Stimulated activated CD8-positive, alpha-beta memory T cell treated with anti-CD3 and anti-CD28 coated beads, Interleukin-15, amount 100 ng/mL, for 1 hour (primary cell): ENCODE measurements at places on chromosomes 16 and 17.

DNA sequence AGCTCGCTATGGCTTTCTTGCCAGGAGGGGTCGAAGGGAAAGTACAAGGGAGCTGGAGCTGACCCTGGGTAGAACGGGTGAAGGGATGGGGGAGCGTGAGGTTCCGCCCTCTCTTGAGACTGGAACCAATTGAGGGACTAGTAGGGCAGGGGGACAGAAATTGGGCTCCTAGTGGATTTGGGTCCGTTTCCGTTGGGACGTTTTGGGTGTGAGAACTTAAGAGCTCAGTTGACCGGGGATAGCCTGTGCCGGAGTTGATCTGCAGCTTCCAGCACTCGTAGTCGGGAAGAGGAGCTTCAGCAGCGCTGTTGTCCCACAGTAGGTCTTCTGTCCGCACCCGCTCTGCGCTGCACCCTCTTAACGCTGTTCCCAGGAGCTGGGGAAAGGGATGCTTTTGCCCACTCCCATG is 481 bp downstream of the CNTROB start:
- DNase-seq = peak; percentile 12

GRCh38 chr16:87330646-87331045 is 13.5 kb upstream of the C16orf95 start:
- DNase-seq = no peak

DNA sequence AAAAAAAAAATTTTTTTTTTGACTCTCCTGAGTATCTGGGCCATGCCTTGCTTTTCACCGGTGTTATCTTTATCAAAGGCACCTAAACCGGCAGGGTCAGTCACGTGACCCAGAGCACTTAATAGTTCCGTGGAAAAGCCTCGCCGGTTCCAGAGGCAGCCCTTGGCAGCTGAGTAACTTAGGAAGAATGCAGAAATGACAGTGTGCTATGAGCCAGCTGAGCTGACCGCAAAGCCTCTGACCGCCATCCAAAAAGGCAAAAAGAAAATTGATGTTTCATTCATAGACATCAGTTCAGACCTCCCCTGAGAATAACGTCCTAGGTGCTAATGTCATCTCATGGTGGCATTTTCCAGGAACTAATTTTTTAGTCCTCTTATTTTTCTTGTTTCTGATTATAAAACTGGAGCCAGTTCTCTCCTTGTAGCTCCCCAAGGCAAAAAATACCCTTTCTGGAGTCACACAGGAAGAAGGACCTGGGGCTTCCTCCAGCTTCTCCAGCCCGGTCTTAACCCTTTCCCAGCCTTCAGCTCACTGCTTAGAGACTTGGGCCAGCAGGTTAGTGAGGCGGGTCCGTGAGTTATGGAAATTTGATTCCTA is 122.6 kb downstream of the SOCS1 start:
- DNase-seq = no peak

GRCh38 chr17:28703552-28704218 is 8.0 kb downstream of the PROCA1 start:
- no peak for DNase-seq

GRCh38 chr16:14510939-14511799 is 118.9 kb downstream of the PARN start:
- no peak for DNase-seq

DNA sequence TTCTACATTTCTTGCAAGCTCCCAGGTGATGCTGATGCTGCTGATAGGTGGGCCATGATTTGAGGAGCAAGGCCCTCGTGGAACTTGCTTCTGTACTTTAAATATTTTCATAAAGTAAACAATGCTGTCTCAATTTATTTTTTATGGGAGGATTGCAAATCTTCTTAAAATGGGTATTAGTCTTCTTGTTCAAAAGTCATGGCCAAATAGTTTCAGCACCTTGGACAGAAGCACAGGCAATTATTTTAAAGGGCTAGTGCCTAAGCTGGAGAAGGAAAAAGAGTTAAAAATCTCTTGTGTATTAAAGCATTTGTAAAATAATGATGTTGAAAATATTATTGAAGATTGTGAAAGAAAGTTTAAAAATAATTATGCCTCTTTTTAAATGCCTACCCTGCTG is 50.5 kb downstream of the GPR139 start:
- DNase-seq = no peak

- DNase-seq = no peak
Observed at GRCh38 chr16:27222249-27223225, 19.2 kb downstream of the KDM8 start.

DNA sequence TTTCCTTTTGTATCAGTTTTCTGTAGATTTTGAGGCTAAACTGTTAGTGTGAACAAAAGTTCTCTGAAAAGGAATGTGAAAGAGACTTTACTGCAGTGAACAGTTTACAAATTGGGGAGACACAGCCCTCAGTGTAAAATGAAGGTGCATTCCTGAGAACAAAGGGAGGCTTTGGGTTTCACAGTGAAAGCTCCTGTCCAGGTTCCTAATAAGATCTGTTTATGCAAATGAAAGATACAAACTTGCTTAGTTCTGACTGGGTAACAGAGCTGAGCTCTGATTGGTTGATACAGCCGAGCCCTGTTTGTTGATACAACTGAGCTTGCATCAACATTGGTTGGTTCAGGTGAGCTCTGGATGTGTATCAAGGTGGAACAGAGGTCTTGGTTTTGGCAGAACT is 8.3 kb upstream of the CDRT15 start:
- DNase-seq = no peak

DNA sequence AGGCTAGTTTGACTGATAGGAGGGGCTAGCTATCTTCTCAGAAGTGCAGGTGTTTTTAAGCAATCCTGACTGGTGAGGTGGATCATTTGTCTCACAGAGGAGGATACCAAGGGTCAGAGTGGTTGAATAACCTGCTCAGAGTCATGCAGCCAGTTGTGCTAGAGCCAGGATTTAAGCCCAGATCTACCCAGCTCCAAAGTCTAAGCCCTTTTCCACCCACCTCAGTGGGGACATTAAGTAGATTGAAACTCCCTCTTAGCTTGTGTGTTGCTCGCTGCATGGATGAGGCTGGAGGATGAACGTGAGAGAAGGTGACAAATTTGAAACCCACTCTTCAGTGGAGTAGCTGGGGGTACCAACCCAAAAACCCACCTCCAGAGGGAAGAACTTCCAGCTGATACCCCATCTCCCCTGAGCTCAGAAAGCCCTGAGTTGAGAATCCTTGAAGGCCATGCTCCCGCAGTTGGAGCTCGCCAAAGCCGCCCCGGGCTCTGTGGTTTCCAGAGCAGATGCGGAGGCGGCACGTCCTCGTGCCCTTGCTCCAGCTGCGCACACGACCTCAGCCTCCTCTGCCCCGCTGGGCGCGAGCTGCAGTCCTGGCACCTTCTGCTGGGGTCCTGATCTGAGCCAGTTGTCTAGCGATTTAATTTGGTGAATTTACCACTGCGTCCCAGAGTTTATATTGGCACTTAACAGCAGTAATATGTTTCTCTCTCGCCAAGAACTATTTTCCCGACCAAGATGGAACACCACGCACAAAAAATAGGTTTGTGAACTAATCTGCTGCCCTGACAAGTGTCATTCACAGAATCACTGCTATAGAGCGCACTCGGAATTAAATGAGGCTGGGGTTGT is 159.5 kb downstream of the CCDC182 start:
- no peak for DNase-seq

DNA sequence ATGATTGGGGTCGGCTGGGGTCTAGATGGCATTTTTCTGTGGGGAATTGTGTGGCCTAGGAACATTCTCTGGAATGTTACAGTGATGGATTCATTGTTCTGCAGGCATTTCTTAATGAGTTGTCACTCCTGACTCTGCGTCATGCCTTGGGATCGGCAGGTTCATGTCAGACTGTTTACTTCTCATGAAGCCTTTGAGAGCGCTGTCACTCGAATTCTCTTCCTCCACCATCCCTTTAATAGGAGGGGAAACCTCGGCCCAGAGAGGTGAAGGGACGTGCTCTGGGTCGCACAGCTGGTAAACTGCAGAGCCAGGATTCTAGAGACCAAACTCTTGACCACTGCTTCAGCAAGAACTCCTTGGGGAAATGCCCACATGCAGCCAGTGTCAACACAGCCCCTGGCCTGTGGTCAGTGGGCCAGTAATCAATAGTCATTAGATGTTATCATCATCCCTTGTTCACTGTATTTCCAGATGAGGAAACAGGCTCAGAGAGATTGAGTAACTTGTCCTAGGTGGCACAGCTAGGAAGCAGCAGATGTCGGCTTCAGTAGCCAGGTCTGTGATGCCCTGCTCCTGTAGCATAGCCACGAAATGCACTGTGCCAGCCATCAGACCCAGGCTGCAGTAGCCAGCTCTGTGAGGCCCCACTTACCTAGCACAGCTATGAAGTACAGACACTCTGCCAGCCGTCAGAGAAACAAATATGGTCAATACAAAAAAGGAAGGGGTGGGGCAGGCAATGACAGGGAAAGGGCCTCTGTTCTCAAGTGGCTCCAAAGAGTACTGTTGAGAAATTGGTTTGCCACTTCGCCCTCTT is 259.0 kb downstream of the CPPED1 start:
- no peak for DNase-seq

GRCh38 chr17:72460711-72461110 is 339.9 kb downstream of the SOX9 start:
- no peak for DNase-seq

DNA sequence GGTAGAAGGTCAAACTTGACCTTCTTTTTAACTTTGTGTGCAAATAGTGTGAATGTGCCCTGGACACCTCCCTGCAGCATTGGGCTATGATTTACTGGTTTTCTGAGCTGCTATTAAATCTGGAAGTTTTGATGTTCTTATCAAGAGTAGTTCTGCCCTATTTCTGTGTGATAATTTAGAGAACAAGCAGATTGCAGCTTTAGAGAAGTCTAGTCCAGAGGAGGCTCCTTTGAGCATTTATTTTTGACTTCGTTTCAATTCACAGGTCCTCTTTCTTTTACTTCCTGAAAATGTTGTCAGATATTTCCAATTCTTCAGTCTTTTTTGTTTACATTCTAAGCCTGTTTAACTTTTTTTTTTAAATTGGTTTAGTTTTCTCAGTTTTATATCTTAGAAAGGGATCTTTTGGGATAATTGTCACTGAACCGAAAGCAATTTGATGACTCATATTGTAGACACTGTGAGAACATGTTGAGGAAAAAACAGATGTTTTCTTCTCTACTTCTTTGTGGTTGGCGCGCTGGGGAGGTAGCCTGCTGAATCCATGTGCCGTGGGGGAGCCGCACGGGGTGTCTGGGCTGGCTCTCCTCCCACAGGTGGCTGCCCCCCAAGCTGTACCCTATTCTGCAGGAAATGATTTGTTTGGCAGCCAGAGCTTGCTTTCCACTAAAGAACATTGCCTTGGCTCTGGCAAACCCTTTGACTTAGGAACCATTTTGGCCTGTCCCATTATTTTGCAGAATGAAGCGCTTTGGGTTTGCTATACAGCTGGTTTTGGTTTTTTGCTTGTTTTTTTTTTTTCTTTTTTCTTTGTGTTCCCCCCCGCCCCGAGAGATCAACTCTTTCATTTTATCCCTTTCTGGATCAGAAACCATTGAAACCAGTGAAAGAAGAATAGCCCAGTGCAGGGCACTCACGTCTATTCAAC is 53.4 kb downstream of the MFSD11 start:
- no peak for DNase-seq

DNA sequence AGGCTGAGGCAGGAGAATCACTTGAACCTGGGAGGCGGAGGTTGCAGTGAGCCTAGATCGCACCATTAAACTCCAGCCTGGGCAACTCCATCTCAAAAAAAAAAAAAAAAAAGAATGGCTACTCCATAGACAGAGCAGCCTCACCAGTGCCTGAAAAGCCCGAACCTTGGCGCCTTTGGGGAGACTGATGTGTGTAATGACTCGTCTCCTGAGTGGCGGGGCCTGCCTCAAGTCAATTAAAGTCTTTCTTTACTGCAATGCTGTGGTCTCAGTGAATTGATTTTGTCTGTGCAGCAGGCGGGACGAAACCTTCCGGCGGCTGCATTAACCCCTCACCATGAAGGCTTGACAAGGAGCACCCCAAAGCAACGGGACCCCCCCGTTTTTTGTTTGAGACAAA is 3.5 kb upstream of the UQCC4 start:
- DNase-seq = no peak

DNA sequence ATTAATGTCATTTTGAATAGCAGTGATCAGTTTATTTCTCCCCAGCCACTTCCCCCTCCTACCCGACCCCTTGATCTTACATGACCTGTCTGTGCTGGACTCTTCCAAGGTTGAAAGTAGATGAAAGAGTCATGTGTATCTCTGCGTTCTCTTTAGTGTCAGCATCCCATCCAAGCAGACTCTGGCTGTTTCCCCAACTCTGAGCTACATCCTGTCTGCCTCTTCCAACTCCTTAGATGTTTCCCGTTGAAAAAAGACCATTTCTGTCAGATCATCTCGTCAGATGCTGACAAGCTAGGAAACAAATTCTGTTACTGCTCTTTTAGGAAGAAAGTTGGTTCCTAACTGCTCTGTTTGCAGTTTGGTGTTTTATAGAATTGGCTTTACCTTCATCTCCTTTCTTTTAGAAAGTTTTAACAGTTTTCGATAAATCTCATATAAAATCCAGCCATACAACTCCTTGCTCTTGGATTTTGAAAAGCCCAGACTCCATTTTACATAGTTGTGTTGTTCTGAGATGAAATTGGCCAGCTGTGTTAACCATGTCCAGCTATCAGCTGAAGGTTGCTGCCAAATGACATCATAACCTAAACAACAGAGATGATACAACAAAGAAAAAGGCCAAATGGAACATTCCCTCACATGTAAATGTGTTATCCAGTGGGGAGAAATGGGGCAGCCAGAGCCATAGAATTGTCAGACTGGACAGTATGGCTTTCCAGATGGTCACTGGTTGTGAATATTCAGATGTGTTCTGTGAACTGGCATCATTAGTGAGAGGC is 43.5 kb downstream of the CYB561 start:
- no peak for DNase-seq

DNA sequence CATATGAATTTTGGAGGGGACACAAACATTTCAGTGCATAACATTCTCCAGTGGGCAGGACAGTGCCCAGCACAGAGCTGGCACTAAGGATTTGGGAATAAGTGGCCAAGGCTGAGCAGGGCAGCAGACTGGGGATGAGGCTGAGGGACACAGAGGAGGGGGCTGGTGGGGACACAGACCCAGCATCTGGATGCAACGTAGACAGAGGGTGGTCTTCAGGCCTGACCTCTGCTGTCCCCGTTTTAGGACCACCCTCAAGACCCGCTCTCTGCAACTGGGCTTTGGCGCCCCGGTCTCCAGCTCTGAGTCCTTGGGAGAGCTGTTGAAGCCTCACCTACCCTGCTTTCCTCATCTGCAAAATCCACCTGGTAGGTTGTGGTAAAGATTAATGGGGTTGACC is 3.3 kb upstream of the PRSS33 start:
- no peak for DNase-seq
